DMS 273 treated with DMSO at 0.1 percent for 48 hours (cell line): ENCODE measurements at places on chromosomes 13 and 19.

DNA sequence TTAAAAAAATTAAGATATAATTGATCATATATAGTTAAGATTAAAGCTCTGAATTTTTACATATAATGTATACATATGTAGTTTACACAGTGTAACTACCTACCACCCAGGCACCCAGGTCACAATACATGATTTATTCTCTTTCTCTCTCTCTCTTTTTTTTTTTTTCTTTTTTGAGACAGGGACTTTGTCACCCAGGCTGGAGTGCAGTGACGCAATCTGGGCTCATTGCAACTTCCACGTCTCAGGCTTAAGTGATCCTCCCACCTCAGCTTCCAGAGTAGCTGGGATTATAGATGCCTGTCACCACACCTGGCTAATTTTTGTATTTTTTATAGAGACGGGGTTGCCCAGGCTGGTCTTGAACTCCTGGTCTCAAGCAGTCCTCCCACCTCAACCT, 18.8 kb upstream of the CLASRP start:
- DNase-seq, result no peak

- DNase-seq, result no peak
Measured at GRCh38 chr13:79090552-79091124, 315.4 kb downstream of the RBM26 start.

DNA sequence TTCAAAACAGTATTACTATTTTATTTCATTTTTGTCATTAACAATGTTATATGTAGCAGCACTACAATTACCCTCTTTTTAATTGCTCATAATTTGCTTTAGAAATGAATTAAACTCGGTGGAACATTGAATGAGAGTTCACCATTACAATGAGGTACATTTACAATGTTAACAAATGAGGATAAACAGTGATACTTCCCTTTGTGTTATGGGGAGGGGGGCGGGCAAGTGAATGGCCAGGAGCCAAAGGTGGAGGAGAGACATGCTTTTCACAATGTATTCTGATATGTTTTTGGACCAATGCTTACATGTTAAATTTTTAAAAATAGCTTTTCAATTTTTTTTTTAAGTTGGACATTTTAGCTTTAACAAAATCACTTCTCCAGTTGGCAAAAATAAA, 34.2 kb downstream of the NALCN start:
- no peak for DNase-seq

DNA sequence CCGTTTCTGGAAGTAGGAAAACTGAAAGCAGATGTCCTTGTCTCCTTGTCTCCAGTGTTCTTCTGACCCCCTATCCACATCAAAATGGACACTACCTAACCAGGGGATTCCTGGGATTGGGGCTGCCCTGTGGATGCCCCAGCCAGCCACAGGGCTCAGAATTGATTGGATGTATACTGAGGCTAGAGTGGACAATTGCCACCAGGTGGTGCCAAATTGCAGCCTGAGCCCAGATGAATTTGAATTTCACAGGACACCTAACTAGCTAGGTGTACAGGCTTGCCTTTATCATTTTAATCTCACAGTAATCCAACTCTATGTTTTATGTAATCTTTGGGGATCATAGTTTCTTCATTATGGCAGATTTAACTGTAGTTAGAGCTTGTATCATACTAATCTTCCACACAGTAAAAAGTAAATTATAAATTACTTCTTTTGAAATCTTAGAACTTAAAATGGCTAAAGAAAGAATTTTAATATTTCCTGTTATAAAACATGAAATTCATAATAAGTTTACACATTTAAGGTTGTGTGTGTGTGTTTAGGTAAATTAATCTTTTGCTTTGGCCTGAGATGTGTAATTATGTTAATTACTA, 58.0 kb downstream of the PIBF1 start:
- DNase-seq, result no peak

DNA sequence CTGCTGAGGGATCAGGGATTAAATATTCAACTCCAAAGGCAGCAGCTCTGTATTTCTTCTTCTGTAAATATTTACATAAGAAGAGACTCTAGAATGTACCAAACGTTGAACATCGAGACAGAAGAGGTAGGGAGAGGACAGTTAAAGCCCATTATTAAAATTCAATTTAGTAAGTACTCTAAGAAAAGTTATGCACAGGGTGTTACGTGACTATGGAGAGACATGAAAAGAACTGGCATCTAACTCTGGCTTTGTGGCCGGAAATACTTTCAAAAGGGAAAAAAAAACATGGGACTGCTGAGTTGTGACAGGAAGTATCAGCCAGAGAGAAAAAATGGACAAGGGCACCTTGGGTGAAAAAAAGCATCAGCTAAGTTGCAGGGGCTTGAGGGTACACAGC, 36.7 kb downstream of the LNX2 start:
- DNase-seq, result no peak

GRCh38 chr19:23913931-23914330, 755 bp upstream of the ZNF726 start:
- DNase-seq, result no peak

DNA sequence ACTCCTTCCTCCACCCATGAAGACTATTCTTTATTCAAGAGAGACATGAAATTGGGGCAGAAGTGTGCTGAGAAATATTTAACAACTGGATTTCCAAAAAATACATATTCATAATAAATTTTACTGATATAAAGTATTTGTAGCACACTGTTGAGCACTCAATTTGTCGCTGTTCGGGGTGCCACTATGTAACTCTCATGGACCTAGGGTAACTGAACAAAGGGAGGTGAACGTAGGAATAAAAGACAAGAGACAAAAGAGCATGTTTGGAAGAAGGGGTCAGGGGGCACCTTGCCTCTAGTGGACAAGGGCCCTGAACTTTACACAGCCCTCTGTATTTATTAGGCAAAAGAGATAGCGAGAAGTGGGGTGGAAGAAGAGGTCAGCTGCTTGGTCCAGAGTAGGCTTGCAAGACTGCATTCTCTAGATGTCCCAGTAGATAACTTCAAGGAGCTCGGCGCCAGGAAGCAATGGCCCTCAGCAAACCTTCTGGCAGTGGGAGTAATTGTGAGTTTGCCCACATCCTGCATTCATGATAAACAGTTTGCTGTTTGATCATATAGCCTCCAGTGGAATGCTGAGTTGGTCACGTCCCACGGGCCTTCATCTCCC, 4.5 kb upstream of the ZNF175 start:
- no peak for DNase-seq

DNA sequence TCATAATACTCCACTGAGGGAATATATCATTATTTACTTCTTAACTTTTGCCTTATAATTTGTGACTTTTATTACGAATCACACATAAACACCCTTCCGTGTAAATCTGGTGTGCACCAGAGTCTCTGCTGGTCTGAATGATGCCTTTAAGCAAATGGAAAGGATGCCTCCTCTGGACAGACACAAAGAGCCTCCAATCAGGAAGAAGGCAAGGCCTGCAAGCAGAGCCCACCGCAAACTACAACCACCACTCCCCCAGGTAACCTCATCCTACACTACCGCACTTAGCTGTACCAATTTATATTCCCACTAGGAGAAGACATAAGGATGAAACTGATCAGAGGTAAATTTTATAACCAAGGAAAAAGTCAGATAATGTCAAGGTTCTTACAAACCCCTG, 137.6 kb downstream of the KLF12 start:
- no peak for DNase-seq

GRCh38 chr13:106078191-106078590, 457.3 kb downstream of the EFNB2 start:
- DNase-seq, result no peak

- no peak for DNase-seq
Measured at GRCh38 chr19:39845584-39845932, 621 bp downstream of the FBL start.

GRCh38 chr13:114111577-114111976, 20.8 kb downstream of the RASA3 start:
- DNase-seq, result no peak

DNA sequence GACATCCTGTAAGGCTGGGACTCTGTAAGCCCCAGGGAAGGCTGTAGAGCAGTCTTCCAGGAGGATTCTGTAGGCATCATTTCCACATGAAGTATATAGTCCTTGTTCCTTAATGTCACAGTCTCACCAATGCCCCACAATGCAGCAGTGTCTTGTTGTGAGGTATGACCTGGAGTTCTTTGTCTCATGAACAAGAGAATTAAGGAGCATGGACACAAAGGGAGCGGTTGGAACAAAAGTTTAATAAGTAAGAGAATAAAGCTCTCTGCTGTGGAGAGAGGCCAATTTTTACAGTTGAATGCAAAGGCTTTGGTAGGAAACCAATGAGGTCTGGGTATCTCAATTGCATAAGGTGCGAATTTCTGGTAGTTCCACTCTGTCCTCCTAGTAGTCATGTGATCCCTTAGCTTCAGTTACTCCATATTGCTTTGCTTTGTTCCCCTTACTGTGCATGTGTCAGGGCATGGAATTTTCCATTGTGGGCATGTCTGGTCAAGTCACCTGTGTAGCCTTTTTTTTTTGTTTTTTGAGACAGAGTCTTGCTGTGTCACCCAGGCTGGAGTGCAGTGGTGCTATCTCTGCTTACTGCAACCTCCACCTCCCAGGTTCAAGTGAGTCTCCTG, 124.3 kb upstream of the TMTC4 start:
- no peak for DNase-seq

- DNase-seq, result no peak
Measured at GRCh38 chr19:7421941-7422744, 66.7 kb downstream of the PEX11G start.

DNA sequence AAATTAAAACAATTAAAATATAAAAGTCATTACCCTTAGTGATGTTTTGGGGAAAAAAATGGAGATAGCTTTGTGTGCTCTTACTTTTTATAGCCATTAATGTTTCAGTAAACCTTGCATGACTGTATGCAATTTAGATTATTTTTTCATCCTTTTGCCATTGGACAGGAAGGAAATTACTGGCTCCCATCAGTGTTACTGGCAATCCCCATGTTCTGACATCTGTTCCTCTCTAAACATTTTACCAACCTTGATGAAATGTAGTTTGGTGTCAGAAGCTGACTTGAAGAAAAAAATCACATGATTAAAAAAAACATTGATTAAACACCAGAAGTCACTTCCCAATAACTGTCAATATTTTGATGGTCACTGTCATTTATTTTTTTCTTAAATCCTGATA, 52.3 kb upstream of the ZNF536 start:
- DNase-seq, result no peak
